ENCODE measurements at places on chromosomes 6 and 20.

GRCh38 chr20:51220293-51220706 lies 197.4 kb upstream of the KCNG1 start:
- no peak for DNase-seq

- DNase-seq = no peak
Measured at GRCh38 chr20:59701236-59701635, 96.9 kb downstream of the PHACTR3 start.

GRCh38 chr20:9903048-9903655 lies 64.3 kb upstream of the PAK5 start:
- DNase-seq = no peak

- DNase-seq = no peak
Measured at GRCh38 chr20:57461726-57462125, 63.2 kb downstream of the CTCFL start.

DNA sequence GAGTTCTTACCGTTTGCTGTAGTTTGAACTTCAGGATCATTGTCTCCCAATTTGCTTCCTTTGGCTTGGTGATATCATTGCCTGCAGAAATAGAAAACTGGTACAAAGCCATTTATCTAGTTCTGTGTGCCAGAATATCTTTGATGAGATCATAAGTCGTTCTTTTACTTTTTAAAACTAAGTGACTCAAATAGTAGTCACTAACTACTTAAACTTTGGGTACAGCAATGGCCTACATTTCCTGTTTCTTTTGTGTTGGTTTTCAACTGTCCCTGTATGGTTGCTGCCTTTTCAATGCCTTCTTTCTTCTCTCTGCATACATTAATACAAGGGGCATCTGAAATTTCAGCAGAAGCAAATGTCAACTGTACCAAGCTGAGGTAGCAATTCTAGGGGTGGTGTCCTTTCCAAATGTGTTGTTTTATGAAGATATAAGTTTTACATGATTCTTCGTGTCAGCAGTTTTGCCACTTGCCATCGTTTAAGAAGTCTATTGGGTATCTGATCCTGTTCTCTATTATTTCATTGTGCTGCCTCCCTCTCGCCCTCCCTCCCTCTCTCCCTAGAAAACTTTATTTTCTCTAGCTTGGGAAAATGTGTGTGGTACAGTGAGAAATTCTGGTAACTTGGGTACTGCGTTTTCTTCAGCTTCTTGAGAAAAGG lies 238.5 kb downstream of the FARS2 start:
- DNase-seq = peak; percentile 43

GRCh38 chr6:157285422-157285779 lies 37.9 kb downstream of the TMEM242 start:
- DNase-seq = no peak

DNA sequence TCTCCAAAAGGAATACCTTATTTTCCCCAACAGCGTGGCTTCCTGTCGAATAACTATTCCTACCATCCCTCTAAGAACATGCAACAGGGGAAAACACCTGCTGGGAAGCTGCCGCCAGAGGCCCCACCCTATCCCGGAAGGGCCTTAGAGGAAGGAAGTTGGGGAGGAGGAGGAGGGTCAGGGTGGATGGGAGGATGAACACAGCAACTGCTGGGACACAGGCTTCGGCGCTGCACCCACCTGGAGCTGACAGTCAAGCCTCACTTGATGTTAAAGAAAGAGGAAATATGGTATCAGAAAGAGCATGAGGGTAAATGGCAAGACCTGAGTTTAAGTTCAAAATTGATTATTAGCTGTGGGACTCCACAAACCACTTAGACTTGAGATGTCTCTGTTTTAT lies 36.5 kb upstream of the RPS6KA2 start:
- no peak for DNase-seq

- no peak for DNase-seq
Measured at GRCh38 chr6:92648364-92649086, 770.8 kb downstream of the EPHA7 start.

GRCh38 chr6:165889636-165890403 lies 226.8 kb upstream of the PDE10A start:
- DNase-seq = peak; percentile 69

DNA sequence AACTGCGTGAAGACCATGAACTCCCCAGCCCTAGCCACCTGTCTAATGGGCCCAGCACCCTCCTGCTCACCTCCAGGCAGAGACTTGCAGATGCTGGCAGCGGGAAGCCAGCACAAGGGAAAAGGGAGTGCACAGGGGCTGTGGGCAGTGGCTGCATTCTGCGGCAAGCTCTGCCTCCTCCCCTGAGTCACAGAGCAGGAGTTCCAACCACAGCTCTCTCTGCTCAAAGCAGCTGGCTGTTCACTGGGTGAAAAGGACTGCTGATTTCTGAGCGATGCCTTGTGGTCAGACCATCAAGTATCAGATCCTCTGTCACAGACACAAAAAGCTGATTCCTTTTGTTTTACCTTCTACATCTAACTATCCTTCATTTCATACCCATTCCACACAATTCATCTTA lies 10.5 kb downstream of the NKX2-2 start:
- DNase-seq = no peak

DNA sequence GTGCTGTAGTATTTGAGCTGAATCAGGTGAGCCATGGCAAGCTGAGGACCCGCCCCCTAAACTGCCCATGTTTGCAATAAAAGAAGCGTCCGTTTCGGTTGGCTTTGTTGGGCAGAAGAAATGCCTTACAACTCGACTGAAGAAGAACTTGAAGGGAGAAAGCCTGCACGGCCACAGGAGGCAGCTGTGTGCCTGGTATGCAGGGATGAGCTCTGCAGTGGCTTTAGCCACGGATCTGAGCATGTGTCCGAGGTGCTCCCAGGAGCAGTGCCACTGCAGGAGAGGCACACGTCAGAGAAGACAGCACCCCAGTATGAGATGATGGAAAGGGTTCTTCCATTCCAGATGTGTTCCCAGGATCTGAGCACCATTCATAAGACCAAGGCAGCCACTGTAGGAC lies 23.5 kb downstream of the KIZ start:
- DNase-seq = no peak

DNA sequence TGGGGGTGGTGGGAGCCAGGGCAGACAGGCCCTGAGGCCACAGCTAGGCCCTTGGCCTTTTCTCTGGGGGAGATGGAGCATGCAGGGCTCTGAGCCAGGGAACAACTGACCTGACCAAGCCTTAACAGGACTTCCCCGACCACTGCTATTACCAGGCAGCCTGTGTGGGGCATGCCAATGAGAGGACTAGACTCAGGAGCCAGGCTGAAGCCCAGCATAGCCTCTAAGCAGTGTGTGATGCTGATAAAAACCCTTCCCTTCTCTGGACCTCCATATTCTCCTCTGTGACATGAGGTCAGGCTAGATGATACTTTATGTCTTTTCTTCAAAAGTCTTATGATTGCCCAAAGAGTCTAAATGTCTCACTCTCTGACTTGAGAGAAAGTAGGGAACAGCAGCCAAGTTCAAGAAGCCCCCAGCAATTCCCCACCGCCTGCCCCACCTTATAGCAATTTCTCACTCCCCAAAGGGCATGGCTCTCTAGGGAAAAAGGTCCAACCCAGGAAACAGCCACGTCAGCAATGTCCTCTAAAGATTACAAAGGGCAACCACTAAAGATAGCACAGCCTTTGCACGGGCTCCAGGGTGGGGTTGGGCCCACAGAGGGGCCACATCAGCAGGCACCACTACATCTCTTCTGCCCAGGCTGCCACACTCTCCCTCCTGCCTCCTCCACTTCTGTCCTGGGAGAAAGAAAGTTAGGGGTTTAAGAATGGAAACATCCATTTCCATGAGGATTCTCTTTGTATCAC lies 71.3 kb downstream of the TRERF1 start:
- no peak for DNase-seq

- DNase-seq = no peak
Measured at GRCh38 chr6:14353281-14353680, 235.7 kb downstream of the CD83 start.
